ENCODE measurements at places on chromosomes 5 and 9.

DNA sequence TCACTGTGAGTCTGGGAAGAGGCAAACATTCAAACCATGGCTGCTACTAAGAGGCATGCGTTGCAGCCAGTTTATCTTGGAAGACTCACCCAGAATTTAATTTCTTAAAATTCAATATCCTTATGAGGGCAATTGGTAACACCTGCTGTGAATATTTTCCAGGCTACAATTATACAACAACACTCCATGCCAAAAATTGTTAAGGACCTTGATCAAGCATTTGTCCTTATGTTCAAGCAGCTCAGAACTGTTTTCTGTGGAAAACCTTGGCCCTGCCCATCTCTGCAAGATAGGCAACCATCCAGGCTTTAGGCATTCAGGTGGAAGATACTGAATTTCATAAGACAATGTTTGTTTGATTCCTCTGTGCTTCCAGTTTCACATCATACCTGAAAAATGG lies 327.8 kb downstream of the FBXL7 start:
- no peak for DNase-seq

- no peak for DNase-seq
Observed at GRCh38 chr5:138282920-138283742, 8.7 kb upstream of the GFRA3 start.

DNA sequence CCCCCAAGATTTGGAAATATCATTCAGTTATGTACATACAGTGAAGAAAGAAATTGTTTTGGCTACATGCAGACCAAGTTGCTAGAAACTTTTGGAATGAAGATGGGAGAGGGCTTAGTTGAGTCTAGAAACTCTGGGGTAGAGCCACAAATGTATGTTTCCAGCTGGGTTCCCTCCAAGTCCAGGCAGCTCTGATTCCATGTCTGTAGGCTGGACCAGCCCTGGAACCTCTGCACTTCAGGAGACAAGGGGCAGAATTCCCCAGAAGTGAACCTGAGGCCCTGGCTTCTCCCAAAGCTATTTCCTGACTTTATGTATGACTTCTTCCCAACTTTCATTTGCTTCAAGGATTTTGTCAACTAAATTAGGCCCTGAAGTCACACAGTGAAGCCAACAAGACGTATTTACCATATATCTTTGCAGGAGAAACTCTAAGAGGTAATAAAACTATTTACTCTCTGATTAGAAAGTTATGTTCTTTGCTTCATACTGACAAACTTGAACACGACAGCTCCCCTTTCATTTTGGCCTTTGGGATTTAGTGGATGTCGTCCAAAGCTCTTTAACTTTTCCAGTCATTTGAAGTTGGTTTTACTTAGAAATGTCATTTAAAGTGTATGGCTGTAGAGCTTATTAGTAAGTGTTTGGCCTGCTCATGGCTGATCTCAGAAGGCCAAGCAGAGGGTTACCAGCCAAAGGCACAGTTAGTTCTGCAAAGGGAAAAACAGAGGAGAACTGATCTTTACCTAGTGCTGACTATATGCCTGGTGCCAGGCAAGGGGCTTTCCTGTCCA lies 152.0 kb upstream of the SLC28A3 start:
- DNase-seq, result no peak

GRCh38 chr9:93306081-93306480 lies 122.1 kb downstream of the WNK2 start:
- no peak for DNase-seq

GRCh38 chr5:76755779-76756637 lies 40.1 kb downstream of the F2R start:
- DNase-seq, result no peak

DNA sequence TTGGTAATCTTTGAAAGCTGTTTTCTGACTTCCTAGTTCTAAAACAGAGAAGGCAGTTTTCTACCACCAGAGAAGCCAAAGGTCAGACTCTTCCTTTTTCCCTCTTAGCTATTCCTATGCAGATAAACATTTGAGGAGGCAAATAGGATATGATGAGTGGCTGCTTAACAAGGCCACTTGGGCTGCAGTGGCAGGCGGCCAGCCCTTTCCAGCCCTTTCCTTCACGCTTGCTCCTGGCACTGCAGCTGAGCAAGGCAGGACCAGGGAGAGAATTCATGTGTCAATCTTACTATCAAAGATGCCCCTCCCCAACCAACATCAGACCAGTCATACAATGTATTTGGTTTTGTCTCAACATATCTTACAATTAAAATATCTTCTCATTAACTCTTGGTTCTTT lies 36.8 kb upstream of the RNF38 start:
- no peak for DNase-seq

GRCh38 chr5:135743705-135744411 lies 90.6 kb upstream of the SLC25A48 start:
- DNase-seq, result no peak

DNA sequence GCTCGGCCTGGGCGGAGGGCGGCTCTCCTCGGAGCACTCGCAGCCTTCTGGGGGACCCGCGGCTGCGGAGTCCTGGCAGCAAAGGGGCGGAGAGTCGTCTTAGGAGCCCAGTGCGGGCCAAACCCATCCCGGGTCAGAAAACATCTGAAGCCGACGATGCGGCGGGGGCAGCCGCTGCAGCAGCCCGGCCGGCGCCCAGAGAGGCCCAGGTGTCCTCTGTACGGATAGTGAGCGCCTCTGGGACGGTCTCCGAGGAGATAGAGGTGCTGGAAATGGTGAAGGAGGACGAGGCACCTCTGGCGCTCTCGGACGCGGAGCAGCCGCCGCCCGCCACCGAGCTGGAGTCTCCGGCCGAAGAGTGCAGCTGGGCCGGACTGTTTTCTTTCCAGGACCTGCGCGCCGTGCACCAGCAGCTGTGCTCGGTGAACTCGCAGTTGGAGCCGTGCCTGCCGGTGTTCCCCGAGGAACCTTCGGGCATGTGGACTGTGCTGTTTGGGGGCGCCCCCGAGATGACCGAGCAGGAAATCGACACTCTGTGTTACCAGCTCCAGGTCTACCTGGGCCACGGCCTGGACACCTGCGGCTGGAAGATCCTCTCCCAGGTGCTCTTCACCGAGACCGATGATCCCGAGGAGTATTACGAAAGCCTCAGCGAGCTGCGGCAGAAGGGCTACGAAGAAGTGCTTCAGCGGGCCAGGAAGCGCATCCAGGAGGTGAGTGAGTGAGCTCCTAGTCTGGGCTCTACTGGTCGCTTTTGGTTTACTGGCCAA lies 1.2 kb downstream of the JMY start:
- DNase-seq, result peak; percentile 16

GRCh38 chr5:180166176-180166575 lies 42.8 kb downstream of the RASGEF1C start:
- no peak for DNase-seq

DNA sequence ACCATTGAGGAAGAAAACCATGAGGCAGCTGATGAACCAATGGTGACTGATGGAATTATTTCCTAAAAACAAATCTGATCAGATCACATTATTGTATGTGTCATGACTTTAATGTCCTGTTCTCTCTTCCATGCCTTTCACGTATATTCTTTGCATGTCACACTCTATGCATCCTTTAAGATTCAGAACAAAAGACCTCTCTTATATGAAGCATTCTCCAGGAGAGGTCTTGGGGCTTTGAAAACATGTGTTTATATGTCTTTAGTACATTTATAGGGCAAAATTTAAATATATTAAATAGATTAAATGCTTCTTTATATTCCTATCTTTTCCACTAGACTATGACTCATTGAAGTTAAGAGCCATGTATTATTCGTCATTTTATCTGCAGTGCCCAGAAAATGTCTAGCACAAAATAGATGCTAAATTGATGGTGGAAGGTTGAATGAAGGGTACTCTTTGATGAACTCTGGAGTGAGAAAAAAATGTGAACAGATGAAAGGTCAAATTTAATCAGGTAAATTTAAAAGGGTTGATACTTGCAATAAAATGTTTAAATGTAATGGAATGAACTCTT lies 196.3 kb downstream of the PSAT1 start:
- DNase-seq, result no peak

DNA sequence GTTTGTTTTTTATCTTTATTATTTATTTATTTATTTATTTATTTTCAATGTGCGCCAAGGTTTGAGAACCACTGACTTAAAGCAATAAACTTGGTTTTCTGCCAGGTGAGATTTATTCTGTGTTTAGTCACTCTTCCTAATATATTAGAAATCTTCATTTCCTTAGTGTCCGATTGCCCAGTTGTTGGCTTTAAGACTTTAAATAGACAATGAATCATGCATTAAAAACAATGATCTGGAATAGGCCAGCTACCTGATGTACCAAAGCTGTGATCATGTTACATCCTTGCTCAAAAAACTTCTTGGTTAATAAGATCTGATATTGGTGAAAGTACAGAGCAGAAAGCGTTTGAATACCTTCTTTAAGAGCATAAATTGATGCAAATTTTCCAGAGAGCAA lies 52.1 kb upstream of the ERBIN start:
- DNase-seq, result no peak

- DNase-seq, result no peak
Observed at GRCh38 chr9:99576876-99577275, 244.8 kb upstream of the NR4A3 start.

DNA sequence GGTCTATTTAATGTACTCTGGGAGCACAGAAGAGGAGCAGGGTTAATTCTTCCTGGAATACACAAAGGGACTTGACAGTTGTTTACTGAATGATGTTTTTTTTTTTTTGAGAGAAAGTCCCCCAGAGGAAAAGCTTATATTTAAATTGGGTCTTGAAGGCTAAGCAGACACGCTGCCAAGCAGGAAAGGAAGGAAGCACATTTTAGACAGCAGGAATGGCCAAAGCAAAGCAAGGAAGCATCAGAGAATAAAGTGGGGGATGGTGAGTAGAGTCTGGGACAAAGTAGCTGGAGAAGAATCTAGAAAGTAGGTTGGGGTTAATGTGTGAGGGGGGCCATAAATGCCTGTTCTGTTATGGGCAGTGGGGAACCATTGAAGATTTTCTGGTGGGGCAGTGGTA lies 21.5 kb downstream of the ZNF346 start:
- no peak for DNase-seq

GRCh38 chr9:28073270-28073669 lies 500.0 kb upstream of the C9orf72 start:
- no peak for DNase-seq

- no peak for DNase-seq
Observed at GRCh38 chr5:113317636-113318035, 117.2 kb downstream of the TSSK1B start.

GRCh38 chr5:151110992-151111391 lies 30.2 kb upstream of the TNIP1 start:
- DNase-seq, result no peak

- DNase-seq, result no peak
Observed at GRCh38 chr5:180129291-180130190, 58.0 kb upstream of the RNF130 start.

- no peak for DNase-seq
Observed at GRCh38 chr9:90830977-90831376, 29.4 kb downstream of the SYK start.

DNA sequence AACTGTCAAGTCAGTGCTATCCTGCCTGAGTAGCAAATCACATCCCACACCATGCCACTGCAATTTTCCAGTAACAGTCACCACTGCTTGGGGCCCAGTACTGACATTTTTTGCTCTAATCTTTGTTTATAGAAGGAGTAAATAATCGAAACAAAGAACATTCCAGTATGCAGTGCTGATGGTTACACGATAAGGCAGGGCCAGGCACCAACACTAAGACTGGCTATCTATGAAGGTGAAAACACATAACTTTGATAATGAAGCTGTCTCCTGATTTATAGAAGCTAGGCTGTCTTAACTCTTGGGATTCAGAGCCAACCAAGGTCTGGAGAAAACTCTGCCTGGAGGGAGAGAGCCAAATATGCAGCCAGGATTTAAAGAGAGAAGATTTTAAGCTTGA lies 365.3 kb downstream of the BNC2 start:
- no peak for DNase-seq

All from activated T-helper 9 cell treated with anti-CD3 and anti-CD28 coated beads, Interleukin-2, amount 50 U/mL, for 16 hours (primary cell).